ENCODE measurements at places on chromosomes 7 and 10.

GRCh38 chr7:127251036-127251464 lies 1.7 kb downstream of the GRM8 start:
- no peak for DNase-seq

DNA sequence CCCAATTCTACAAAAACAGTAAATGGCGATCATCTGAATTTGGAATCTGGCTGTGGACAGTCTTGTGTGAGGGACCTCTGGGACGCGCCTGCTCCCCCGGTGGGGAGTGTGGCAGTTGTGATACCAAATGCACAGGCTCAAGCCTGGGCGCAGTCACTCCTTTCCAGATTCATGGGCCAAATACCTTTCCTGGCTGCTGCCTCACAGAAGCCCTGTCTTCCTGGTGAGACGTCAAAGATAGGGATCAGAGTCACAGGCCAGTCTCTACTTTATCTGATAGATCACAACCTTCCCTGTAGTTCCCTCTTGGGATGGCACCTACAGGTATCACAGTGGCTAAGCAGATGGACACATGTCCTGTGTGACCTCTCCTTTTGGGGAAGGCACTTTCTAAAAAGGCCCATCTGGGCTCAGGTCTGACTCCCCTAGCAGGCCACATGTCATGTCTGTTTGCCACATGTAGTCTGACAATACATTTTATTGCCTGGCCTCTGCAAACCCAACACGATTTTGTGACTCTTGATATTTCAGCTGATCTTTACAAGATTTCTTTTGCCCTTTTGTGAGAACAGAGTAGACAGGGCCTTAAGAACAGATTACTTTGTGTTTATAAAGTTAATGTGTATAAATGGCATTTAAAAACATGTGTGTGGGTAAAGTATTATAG lies 150.1 kb downstream of the SNX10 start:
- no peak for DNase-seq

- DNase-seq: no peak
These were observed 199.1 kb upstream of the AHR start for GRCh38 chr7:17099083-17099973.

DNA sequence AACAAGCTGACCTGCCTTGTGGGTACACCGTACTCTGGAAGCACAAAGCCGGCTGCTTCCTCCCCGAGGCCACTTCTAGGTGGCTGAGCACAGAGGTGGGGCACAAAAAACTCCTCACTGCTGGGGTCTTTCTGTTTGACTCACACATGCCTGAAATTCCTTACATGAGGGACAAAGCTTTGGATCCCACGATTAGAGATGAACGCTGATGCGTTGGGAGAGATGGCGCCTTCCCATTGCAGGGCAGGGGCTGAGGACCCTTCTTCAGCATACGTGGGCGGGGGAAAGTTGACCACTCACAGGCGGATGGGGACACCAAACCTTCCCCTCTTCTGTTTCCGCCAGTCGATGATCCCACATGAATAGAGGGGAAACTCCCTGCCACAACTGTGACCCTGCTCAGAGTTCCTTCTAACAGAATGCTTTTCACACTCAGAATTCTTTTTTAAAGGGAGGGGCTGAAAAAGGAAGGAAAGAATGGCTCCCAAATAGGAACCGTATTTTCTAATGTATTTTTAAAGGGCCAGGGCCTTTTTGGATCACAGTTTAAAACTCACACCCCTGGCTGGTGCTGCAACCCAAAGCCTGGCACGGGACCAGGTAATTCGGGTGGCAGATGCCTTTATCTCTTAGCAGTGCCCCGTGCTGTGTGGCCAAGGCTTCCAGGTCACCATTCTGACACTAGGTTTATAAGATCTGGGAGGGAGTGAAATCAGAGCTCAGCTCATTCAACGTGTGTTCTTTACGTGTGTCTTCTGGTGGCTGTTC lies 134.0 kb downstream of the PRKAG2 start:
- peak; percentile 47 for DNase-seq

GRCh38 chr10:30048768-30049517 lies 10.4 kb downstream of the JCAD start:
- DNase-seq: no peak

GRCh38 chr7:112715525-112715924 lies 74.7 kb downstream of the TMEM168 start:
- DNase-seq: no peak
